ENCODE measurements at places on chromosomes 7 and 10.

- DNase-seq = no peak
Observed at GRCh38 chr7:96401200-96401599, 79.3 kb upstream of the SLC25A13 start.

DNA sequence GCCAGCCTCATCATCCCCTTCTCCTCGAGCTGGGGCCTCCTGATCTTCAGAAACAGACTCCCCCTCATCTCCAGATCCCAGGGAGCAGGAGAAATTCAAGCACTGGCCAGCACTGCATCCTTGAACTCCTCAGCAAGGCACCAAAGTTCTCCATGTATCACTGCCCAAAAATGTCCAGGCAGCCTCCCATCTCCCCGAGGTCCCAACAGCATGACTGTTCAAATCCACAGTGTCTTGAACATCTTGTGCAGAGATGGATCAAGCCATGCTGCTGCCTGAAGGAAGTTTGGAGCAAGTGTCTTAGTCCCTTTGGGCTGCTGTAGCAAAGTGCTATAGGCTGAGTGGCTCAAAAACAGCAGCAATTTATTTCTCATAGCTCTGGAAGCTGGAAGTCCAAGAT lies 115.5 kb upstream of the GALNT17 start:
- no peak for DNase-seq

- no peak for DNase-seq
Observed at GRCh38 chr10:61257136-61257535, 196.0 kb downstream of the TMEM26 start.

GRCh38 chr7:32639122-32639521 lies 143.8 kb downstream of the AVL9 start:
- DNase-seq = no peak

- no peak for DNase-seq
Observed at GRCh38 chr7:13731643-13732042, 257.8 kb downstream of the ETV1 start.

DNA sequence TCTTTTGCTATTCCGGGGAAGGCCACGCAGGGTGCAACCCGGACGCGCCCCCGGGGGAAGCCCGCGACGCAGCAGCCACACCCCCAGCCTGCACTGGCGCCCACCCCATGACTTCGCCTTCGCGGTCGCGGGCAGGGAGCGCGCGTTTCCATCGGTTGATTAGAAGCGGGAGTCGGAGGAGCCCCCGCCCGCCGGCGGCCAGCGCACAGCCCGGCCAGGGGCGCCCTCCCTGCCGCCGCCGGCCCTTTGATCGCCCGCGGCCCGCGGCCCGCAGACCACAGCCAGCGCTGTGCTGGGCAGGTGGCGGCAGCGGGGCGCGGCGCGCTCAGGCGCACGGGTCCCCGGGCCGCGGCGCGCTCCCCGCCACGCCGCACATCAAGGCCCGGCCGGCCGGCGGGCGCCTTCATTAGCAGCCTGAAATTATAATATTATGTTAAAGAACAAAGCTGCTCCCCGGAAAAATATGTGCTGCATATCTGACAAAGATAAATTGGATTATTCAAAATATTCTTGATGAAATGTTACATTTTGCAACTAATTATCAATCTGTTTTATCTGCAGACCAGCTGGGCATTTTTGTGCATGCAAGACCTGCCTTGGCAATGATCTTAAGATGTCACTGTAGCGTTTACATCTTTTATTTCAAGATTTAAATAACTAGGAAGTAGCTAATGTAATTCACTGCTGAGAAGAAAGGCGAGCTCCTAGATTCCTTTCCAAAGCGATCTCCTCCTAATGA lies 160.7 kb upstream of the MKI67 start:
- no peak for DNase-seq

GRCh38 chr7:20238754-20239324 lies 21.7 kb upstream of the MACC1 start:
- no peak for DNase-seq

DNA sequence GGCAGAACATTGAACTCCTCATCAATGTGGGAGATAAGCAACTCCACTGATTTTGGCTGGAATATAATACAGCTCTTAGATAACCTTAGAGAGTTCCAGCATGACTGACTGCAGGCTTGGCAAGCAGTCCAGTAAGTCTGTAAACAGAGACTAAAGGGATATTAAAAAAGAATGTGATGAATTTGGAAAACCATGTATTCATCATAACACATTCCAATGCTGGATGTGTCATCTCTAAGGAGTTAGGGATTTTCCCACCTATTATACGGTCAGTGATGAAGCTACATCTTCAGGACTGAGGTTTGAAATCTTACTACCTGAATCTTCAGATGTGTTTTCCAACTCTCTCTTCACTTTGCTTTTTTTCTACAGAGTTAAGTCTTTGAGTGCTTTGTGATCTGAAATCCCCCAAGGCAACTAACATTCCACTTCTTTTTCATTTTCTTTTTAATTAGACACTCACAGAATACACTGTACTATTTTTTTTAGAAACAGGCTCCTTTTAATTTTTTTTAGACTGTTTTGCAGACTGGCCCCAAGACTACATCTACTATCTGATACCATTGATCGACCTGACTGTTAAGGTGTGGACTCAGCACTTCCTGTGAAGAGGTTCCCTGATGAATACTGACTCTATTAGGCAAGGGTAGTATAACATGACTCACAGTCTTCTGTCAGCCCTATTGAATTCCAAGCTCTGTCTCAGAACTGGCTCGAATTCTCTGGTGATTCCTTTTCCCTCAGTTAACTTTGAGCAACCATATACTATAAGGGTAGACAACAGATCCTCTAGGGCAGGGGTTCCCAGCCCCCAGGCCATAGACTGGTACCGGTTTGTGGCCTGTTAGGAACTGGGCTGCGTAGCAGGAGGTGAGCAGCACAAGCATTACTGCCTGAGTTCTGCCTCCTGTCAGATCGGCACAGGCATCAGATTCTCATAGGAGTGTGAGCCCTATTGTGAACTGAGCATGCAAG lies 678.2 kb downstream of the GRM8 start:
- DNase-seq = no peak

DNA sequence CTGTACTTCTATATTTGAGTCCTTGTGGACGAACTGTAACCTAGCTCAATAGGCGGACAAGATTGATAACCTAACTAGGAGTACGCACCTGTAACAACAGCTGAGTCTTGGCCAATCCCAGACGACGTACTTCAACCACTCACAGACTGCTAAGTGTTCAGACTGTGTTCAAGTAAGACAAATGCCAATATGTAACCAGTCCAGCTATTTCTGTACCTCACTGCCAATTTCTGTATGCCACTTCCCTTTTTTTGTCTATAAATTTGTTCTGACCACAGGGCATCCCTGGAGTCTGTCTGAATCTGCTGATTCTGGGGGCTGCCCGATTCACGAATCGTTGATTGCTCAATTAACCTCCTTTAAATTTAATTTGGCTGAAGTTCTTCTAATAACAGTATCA lies 32.2 kb downstream of the HACD1 start:
- no peak for DNase-seq

- DNase-seq = no peak
Observed at GRCh38 chr10:100983868-100984671, 3.2 kb downstream of the MRPL43 start.

DNA sequence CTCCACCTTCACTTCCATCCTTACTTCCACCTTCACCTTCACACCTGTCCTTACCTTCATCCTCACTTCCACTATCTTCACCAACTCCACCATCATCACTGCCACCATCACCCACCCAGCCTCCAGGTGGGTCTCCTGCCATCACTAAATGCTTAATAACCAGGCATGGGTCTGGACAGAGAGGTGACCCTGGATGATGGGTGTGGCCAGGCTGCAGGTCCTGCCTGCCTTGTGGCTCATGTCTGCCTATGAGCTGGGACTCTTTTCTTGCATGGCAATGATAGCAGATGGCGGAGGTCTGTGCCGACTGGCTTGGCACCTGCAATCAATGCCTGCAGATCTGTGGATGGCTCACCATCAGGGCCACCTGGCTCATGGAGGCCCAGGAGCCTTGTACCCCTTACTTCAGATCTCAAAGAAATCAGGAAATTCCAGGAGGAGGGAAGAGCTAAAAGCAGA lies 60.1 kb upstream of the ELN start:
- DNase-seq = no peak

- no peak for DNase-seq
Observed at GRCh38 chr10:34956756-34957155, 133.4 kb downstream of the CUL2 start.

- DNase-seq = no peak
Observed at GRCh38 chr10:24434961-24435360, 226.0 kb downstream of the KIAA1217 start.

DNA sequence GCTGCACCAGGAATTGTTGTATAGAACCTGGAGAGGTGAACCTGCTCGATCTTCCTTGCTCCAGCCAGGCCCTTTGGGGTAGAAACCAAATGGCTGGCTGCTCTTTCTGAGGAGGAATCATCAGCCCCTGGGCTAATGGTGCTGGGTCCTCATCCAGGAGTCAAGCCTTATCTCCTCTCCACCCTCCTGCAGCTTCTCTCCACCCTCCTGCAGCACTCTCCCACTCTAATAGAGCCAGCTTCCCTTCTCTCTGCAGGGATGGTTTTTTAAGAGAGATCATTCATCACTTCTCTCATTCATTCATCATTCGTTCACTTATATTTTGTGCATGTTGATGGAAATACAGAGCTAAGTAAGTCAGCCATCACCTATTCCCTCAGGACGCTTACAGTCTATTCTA lies 103.5 kb downstream of the XPNPEP1 start:
- no peak for DNase-seq

GRCh38 chr7:130275826-130276297 lies 9.2 kb downstream of the CPA2 start:
- DNase-seq = no peak

DNA sequence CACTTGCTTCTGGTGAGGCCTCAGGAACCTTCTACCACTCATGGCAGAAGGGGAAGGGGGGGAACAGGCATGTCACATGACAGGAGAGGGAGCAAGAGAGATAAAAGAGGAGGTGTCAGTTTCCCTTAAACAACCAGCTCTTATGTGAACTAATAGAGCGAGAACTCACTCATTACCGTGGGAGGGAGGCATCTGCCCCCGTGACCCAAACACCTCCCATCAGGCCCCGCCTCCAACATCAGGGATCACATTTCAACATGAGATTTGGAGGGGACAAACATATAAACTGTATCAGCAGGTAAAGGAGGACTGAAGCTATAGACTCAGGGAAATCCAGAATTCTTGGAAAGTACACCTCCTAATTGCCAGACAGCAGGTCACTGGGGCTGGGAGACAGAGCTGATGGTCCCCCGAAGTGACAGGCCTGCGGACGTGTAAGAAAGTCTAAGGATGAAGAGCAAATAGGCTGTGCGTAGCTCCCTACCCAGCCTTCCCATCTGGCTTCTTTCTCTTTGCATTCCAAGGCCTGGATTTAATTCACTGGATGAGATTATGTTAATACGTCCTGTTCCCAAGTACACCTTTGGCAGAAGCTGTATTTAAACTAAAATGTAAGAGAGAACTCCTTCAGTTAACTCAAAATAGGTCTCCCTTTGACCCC lies 186.7 kb upstream of the LYZL2 start:
- DNase-seq = no peak

- DNase-seq = no peak
Observed at GRCh38 chr10:68007356-68007755, 67.7 kb downstream of the HERC4 start.

- DNase-seq = no peak
Observed at GRCh38 chr7:94706996-94707740, 51.2 kb upstream of the SGCE start.

DNA sequence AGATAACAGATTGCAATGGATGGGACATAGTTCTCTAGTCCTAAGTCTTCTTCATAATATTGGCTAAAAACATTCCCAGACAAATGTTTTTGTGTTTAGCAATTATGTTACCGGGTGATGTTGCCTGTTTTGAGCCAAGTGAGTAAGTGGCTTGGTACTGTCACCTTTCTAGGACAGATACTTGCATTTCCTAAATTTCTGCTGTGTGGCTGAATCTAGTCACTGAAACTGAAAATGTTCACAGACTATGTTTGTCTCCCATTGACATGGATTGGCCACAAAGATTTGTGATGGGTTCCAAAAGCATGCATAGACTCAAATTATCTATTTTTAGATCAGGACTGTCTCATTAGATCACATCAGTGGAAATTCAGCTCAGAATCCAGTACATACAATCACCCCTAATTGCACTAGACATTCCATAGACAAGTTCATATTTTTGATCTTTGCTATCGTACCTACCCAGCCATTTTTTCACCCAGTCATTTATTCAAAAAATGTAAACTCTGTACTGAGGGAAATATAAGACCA lies 1222.1 kb upstream of the AUTS2 start:
- DNase-seq = no peak

- no peak for DNase-seq
Observed at GRCh38 chr10:62046522-62047227, 145.2 kb downstream of the ARID5B start.

DNA sequence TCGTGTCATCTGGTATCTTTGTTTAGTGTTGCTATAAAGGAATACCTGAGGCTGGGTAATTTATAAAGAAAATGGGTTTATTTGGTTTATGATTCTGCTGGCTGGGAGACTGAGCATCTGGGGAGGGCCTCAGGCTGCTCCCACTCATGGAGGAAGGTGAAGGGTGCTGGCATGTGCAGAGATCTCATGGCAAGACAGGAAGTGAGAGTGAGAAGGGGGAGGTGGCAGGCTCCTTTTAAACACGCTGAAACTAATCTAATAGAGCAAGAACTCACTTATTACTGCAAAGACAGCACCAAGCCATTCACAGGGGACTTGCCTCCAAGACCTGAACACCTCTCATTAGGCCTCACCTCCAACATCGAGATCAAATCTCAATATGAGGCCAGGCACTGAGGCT lies 11.3 kb downstream of the OIT3 start:
- DNase-seq = no peak

DNA sequence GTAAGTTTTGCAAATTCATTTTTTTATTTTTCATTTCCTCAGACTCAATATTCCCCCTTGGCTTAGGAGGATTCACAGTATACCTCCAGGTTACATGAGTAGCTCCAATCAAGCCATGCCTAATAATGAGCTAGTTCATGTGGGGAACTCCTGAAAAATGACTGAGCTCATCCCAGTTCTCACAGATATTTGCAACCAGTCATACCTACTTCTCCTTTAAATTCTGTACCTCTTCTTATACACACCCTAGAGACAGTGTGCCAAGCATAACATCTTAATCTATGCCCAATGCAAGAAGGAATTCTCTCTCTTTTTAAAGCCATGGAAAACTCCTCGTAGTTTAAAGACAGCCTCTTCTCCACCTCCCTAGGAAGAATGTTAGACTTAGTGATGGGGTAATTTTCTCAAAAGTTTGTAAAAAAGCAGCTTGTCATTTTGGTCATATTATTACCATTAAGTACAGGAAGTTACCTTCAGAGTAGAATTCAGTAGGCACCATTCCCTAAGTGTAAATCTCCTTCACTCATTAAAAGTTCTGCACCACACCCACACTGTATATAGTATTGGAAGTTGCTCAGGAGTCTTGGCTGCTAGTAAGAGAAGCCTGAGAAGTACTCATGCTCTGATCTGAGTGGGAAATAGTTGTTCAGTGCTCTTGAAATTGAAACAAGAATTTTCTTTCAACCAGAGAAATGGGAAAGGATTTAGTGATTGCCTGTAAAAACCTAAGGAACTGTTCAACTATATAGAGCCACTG lies 72.7 kb downstream of the PTPRZ1 start:
- no peak for DNase-seq

- no peak for DNase-seq
Observed at GRCh38 chr7:131741446-131741845, 185.0 kb upstream of the PODXL start.

GRCh38 chr7:74655768-74656440 lies 1.6 kb upstream of the GTF2I start:
- no peak for DNase-seq

All from stimulated activated CD8-positive, alpha-beta memory T cell treated with anti-CD3 and anti-CD28 coated beads, Interleukin-12 subunit alpha, Interleukin-12 subunit beta, amount 100 ng/mL, for 1 hour (primary cell).